ENCODE measurements at places on chromosomes 5 and 9.

DNA sequence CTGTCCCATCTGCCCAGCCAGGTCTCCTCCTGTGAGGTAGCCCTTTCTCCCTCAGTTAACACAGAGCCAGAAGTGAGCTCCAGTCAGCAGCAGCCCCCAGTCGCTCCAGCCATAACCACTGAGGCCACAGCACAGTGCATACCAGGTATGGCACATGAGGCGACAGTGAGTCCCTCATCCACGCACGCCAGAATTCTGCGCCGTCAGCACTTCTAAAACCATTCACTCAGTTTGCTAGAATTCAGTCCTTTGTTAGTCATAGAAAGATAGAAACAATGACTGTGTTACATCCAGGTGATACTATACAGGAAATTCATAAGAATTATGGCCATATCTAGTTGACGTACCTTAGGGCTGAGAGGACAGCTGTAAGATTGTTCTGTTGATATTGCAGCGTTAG lies 88.5 kb downstream of the KIAA1958 start:
- no peak for DNase-seq

GRCh38 chr5:51225789-51226742 lies 157.2 kb upstream of the ISL1 start:
- peak; percentile 40 for DNase-seq

DNA sequence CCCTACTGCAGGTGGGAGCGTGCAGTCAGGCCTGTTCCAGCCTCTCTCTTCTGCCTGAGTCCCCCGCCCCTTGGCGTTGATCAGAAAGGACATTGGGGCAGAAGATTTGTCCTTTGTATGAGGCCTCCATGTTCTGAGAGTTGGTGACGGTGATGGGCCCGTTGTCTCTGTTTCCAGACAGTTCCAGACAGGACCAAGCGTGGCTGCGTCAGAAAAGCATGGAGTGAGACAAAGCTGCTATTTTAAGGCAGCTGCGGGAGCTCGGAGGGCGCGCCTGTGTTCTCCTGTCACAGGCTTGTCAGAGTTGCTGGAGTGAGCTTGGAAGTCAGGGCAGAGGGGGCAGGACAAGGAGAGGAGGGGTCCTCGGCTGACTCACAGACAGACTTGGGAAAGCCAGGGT lies 32.1 kb upstream of the SH3PXD2B start:
- no peak for DNase-seq

DNA sequence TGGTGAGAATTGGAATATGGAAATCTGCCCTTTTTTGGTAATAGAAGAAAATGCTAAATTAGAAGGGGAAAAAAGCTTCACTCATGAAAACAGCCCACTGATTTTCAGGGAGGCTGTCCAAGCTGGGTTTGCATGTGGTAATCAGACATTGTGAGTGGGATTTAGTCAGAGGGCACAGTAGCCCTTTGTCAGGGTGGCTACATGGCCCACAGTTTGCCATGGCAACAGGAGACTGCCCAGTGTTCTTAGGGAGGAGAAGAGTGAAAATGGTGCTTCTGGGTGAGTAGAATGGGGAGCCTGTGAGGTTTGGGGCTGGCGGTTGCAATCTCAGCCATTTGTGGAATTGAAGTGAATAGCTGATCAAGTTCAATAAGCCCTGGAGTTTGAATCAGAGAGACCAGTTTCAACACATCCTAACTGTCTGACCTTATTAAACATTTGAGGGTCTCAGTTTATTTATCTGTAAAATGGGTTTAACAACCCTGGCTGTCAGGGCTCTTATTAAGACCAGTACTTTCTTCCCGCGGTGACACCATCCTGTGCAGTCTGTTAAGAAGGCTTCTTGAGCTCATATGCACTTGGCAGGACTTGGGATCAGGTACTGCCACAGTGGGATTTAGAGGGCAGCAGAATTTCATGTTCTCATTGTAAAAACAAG lies 107.6 kb upstream of the TNC start:
- DNase-seq: no peak

DNA sequence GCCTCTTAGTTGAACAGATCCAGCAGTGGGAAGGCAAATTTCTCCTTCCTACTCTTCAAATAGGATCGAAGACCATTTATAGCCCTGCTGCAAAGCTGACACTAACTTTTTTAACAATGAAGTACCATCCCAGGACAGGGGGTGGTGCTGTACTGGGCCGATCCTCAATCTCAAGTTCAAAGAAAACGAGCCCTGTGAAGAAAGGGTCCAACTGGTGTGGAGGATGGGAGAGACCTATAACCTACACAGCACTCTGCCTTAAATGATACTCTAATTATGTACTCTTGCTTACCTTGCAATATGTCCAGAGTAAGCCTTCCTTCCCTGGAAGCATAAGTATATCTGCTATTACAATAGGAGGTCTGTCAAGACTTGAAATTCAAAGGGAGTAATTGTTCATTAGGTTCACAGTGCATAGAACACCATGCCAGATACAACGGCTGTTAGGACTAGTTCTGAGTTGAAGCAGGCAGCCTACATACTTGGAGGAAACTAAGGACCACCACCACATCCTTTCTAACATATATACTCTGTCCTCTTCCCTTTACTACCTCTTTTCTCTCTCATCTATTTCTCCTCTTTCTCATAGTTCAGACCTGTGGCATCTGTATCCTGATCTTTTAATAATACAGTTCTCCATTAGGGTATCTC lies 6.2 kb downstream of the ETF1 start:
- DNase-seq: no peak

GRCh38 chr5:91070761-91071550 lies 312.2 kb downstream of the ARRDC3 start:
- no peak for DNase-seq

- DNase-seq: no peak
Observed at GRCh38 chr9:132069046-132069898, 10.4 kb downstream of the MED27 start.

- DNase-seq: no peak
Observed at GRCh38 chr9:28620661-28621060, 1047.4 kb upstream of the C9orf72 start.

DNA sequence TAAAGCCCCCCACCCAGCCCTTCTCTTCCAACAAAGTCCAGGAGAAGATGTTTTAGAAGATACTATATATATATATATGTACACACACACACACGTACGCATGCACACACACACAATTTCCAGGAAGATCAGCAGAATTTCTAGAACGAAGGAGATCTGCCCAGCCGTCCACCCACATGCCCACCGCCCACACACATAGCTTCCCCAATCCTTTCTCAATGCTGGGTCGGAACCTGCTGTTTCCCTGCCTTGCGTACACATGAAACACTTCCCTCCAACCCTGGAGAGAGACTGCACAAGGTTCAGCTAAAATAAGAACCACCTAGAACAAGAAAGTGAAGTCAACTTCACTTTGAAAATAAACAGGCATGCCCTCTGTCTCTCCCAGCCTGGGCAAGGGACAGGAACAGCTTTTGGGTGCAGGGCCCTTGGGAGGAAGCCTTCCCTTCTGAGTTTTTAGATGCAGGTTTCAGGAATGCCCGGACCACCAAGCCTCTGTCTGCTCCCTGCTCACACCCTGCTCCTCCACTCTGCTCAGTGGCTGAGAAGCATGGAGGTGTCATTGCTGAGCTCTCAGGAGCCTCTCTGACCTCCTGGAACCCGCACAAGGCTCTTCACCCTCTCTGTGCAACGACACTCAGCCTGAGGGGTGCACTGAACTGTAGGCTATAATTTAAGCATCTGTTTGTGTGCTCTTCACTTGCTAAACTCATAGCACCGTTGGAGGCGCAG lies 149.4 kb downstream of the C5orf15 start:
- no peak for DNase-seq

DNA sequence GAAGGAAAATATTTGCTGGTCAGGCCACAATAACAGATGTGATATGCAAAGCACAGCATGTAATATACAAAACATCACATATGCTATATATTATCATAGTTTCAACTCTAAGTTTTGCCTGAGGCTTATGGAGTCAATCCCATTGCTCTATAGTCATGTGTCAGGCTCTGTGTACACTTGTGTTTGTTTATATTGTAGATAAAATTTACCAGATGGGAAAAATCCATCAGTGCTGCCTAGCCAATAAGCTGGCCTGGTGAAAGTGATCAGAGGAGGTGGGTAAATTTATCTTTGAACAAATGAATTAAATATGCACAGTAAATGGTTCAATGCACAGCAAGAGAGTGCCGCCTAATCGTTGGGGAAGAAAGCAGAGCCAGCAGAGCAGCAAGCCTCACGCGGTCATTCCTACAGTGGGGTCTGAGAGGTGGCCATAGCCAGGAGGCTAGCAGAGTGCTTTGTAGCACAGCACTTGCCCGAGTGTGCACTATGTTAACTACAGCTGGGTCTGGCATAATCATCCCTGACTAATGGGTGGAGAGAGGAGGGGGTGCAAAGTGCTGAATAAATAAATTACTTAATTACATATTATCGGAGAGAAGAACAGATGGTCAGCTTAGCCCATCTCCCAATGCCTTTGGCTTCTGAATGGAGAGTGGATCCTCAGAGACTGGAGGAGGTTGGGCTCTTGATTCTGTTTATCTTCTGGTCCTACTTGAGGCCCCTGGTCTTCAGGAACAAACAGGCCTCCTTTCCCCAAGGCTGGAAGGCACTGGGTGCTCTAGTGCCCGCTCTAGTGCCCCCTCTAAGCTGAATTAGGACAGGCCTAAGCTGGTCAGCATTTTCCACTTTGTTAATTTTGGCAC lies 153.5 kb downstream of the MAT2B start:
- no peak for DNase-seq

- no peak for DNase-seq
Observed at GRCh38 chr5:142106061-142106460, 2.5 kb upstream of the NDFIP1 start.

GRCh38 chr9:28410411-28410810 lies 837.1 kb upstream of the C9orf72 start:
- no peak for DNase-seq

DNA sequence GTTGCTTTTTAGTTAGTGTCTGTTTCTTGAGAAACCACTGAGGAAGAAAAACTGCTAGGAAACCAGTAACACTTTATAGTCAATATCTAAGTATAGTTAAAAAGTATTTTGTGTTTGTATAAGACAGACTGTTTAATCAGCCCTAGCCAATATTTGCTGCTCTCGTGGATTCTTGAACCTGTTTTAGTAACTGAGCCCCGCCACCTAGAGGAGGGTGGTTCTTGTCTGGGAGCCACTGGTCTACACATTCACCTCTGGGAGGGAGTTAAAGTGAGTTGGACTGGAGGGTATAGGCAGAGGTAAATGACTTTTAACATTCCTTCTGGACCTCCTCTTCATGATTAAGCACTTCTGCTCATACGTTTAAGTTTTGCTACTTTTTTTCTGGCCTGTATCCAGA lies 117.2 kb downstream of the SPATA31D1 start:
- no peak for DNase-seq

DNA sequence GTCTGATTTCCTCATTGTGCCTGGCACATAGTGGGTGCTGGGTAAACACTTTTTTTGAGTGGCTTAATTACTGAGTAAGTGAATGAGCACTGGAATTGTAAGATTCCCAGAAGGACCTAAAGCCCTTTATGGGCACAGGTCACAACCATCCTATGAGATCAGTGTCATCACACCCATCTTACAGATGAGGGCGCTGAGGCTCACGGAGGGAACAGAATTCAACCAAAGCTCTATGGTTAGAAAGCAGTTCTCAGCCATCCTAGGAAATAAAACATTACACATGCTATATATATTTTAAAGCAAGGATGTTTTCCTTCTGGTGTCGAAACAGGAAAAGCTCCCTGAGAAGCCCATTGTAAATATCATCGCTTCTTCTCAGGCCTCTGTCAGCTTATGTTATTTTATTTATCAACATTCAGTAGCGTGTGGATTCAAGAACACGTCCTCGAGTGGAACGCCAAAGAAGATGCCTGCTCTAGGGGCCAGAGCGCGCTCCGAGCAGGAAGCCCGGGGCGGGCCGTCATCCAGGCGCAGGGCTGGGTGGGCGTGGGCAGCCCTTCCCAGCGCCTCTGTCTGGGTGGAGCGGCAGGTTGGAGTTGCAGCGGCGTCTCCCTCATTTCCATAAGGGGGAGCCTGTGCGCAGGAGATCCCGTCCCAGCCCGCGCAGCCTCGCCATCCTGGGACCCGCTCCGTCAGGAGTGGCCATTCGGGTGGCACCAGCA lies 155.8 kb upstream of the SMIM23 start:
- peak; percentile 41 for DNase-seq

- DNase-seq: no peak
Observed at GRCh38 chr9:75000835-75001234, 27.3 kb downstream of the CARNMT1 start.

DNA sequence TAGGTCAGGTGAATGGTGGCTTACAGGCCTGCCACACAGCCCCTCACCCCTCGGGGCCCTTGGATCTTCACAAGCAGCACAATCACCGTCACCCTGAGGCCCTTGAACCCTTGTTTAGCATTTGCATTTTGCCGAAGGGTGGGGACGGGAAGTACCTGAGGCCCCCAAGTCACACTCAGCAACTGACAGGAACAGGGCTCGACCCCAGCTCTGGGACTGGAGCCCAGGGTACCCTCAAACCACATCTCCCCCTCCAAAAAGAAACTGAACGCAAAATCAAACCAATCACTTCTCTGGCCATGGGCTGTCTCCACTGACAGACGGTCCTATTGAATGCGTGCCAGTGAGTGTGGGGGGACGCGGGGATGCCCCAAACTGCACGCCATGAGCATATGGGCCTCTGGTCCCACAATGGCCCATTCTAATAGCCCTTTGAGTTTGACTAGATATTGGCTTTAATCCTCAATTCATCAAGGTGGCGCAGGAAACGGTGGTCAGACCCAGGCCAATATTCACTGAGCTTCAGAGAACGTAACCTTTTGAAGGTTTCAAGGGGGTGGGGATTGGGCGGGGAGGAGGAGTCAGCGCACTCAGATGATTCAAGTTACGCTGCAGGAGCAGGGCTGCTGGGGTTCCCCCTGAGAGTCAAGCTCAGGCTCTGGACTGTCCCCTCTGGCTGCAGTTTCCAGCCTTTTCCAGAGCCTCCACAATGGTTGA lies 176.0 kb downstream of the DAB2IP start:
- DNase-seq: no peak

DNA sequence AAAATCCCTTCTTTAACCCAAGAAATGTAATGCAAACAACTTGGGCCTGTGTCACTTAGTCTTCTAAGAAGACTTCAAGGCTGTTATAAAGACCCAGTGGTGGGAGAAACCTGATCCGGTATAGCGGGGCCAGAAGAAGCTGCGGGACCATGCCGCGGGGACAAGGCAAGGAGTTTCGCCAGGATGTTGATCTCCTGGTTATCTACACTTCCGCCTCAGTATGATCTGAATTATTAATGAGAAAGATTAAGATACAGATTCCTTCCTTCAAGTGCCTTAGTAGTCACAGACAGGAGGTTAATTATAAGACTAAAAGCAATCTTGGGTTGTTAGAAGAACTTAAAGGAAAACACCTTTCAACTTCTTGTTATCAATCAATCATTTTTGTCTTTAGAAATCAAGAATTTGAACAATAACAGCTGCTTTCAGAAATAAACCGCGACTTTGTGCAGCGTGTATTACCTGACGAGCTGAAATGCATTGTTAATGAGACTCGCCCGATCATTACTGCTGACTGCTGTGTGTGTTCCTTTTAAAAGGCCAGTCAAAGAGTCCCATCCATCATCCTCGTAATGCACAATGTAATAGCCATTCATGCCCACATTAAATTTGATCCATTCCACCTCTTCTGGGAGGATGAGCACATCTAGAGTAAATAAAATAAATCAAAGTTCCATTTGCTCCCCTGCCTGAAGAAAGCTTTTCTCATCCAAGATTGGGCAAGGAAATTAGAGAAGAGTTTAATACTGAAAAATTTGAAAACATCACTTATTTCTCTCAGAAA lies 22.2 kb downstream of the ERAP1 start:
- no peak for DNase-seq
